ENCODE measurements at places on chromosomes 3 and 15.

DNA sequence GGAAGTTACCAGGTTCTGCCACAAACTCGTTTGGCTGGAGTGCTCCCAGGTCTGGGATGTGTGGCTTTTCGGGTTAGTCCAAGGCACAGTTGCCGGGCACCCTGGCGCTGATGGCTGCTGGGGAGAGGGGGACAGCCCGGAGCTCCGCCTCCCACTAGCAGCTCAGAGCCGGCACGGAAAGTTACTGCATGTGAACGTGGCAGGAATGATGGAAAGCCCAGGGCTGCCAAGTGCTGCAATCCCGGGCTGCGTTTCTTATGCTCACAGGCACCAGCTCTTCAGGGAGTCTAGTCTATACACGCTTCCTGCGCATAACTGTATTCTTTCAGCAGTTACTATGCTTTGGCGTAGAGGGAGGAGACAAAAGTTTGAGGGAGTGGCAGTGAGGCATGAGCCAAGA is 141.8 kb upstream of the ICE2 start:
- DNase-seq: no peak

- DNase-seq: no peak
Observed at GRCh38 chr3:197168063-197168462, 130.3 kb downstream of the DLG1 start.

DNA sequence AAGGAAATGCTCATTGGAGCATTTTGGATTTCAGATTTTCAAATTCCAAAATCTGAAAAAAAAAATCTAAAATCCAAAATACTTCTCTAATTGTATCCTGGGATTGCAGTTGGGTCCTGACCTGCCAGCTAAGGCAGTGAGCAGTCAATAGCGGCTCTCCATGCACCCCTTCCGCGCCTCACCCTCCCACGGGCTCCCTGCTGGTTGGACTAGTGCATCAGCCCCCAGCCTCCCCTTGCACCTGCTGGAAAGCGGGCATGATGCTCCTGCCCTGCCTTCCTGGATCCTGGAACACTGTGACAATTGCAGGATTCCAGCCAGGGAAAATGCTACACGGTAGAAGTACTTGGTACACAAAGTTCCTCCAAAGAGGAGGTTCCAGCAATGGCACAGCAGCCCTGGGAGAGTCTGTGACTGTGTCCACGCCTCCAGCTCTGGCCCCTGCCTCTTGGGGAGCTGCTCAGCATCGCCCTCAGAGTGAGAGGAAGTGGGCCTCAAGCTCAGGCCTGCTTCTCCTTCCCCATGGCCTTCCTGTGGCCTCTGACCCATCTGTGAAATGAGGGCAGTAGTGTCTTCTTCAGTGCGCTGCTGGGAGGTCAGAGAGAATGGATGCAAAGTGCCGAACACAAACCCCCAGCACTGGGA is 39.5 kb upstream of the CHRNB4 start:
- no peak for DNase-seq

DNA sequence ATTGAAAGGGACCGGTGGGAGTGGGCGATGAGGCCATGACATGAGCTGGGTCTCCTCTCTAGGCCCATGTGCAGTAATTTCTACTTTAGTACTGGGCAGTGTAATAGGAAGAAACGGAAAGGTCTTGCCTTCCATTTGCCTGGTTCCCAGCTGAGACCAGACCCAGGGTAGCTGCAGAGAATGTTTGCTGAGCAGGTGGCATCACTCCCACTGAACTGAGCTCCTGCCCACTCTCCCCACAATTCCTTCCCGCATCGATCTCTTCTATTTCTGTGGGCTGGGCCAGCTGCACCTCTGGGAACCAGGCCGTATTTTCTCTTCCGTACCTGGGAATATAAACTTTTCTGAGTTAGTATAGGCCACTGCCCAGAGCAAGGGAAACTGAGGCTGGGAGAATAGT is 15.8 kb downstream of the ESYT3 start:
- DNase-seq: no peak

GRCh38 chr3:125605756-125606155 is 10.5 kb upstream of the OSBPL11 start:
- no peak for DNase-seq

DNA sequence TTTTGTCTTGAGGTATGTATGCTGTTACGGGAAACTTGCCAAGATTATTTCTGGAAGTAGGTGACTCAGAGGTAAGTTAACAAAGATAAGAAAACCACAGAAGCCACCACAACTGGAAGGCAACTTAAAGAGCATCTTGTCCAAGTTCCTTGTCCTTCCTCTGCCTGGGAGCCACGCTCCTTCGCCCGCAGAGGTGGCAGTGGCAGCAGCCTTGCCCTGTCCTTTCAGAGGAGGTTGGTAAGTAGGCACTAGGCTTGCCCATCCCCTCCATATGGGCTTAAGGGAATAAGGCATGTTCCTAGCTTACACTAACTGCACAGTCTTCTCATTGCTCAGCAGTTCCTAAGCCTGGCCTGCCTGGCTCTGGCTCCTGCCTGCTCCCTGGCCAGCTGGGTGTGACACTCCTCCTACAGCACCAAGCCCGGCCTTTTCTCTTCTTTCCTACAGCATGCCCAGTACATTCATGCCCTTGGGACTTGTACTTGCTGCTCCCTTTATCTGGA is 48.0 kb upstream of the RAB6B start:
- DNase-seq: peak; percentile 83

Data from ACHN (cell line).